Osteocyte (in vitro differentiated cells): ENCODE measurements at places on chromosomes 1 and 21. TPM values are rescaled to one million over a fixed set of nuclear protein-coding genes. Genes with fewer than 3 reads are reported as not detected.

- H3K27me3 ChIP-seq: no peaks in the 10 kb centered on the region
- H3K4me3 ChIP-seq: no peak overlapping the region
- peaks cover 40% of the 10 kb centered on the region for H3K36me3 ChIP-seq
- H3K27ac ChIP-seq: no peak overlapping the region
- peaks cover 5% of the 10 kb centered on the region for H3K4me1 ChIP-seq
Measured at GRCh38 chr21:46379691-46380090, 55.7 kb downstream of the PCNT start.

Gene PIK3C2B
- total RNA-seq: 14.9 and 17.5 TPM in 2 replicates

DNA sequence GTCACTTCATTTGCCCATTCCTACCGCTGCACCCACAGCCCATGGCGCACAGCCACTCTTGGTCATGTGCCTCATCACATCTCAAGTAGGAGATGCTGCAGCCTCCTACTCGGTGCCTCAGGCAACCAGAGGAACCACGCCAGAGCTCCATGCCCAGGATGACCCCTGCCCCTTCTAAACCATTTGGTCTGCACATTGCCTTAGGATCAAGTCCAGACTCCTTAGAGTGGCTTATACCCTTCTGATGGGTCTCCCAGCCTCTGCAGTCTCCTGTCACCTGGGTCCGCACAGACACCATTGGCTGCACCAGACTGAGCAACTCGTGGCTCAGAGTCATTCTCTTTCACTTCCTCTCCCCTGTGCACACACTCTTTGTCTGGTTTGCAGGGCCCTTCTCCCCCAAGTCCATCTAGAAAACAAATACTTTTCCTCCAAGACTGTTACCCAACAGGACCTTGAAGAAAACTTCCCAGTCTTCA lies 2.2 kb upstream of the ADORA3 start:
- no peak for DNase-seq
- H3K27ac ChIP-seq: no peak overlapping the region
- no peak overlapping the region for H3K4me3 ChIP-seq
- peaks cover 17% of the 10 kb centered on the region for H3K4me1 ChIP-seq
- no peaks in the 10 kb centered on the region for H3K36me3 ChIP-seq
- H3K27me3 ChIP-seq: peaks cover 17% of the 10 kb centered on the region

Gene PIGP
- total RNA-seq: 16.0 and 19.7 TPM in 2 replicates

GRCh38 chr21:25536752-25537151 lies 70.5 kb downstream of the MRPL39 start:
- peaks cover 6% of the 10 kb centered on the region for H3K27me3 ChIP-seq
- no peak for DNase-seq
- H3K4me3 ChIP-seq: no peak overlapping the region
- H3K27ac ChIP-seq: no peak overlapping the region
- H3K4me1 ChIP-seq: no peaks in the 10 kb centered on the region

DNA sequence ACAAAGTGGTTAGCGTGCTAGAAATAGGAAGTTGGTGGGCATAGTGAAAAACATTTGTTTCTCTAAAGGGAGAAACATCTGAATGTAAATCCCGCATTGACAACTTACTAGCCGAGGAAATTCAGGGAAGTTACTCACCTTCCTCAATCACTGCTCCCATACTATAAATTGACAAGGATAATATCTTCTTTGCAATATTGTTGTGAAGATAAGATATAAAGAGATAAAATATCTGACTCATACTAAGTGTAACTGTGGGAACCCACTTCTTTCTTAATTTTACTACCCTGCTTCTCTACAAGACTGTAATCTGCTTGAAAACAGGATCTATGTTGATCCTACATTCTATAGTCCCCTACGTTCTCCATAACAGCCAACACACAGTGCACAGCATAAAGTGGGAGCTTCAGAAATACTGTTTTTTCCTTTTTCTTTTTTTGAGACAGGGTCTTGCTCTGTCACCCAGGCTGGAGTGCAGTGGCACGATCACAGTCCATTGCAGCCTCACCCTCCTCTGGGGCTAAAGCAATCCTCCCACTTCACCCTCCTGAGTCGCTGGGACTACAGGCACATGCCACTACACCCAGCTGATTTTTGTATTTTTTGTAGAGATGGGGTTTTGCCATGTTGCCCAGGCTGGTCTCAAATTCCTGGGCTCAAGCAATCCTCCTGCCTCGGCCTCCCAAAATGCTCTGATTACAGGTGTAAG lies 57.4 kb upstream of the C1orf21 start:
- H3K36me3 ChIP-seq: no peaks in the 10 kb centered on the region
- DNase-seq: no peak
- H3K27ac ChIP-seq: no peak overlapping the region
- H3K4me3 ChIP-seq: no peak overlapping the region

DNA sequence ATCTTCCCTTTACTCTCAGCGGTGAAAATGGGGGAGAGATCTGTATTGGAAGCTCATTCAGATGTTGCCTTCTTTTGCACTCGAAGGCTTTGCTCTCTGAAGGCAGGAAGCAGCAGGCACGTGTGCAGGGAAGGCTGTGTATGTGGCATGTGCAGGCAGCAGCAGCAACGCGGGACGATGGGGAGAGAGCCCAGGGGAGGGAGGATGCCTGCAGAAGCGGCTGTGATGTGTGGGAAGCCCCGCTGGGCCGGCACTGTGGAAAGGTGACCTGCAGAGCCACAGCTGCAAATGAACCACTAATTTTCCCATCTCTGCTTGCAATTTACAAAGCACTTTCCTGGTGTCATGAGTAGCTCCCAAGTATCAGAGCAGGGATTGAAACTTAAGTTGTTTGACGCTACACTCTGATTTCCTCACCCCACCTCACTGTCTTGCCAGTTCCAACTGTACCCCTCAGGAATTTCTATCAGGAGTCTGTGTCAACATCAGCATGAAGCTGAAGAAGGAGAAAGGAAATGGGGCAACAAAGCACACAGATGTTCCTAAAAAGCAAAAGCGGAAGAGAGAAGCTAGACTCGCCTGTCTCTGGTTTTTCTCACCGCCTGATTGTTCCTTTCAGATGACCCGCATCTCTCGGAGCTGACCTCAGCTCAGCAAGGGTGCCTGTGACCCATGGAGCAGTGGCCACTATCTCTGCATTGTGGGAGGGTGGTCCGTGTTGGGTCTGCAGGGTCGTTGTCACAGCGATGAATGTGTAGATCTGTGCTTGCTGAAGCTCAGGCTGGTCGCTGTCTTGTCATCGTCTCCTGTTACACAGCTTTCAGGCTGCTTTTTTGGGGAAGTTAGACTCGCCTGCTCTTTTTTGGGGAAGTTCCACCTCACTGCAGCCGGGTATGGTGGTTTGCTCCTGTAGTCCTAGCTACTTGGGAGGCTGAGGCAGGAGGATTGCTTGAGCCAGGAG lies 156.1 kb downstream of the KIF26B start:
- no peak for DNase-seq
- no peaks in the 10 kb centered on the region for H3K27me3 ChIP-seq
- H3K4me3 ChIP-seq: peak overlapping the region; percentile 71
- no peaks in the 10 kb centered on the region for H3K36me3 ChIP-seq
- H3K4me1 ChIP-seq: peaks cover 10% of the 10 kb centered on the region
- H3K27ac ChIP-seq: no peak overlapping the region

Gene CD101
- 0.50 and 0.78 TPM in 2 replicates for total RNA-seq

GRCh38 chr1:208907790-208908189 lies 663.6 kb upstream of the PLXNA2 start:
- peaks cover 14% of the 10 kb centered on the region for H3K27me3 ChIP-seq
- no peaks in the 10 kb centered on the region for H3K4me1 ChIP-seq
- H3K36me3 ChIP-seq: no peaks in the 10 kb centered on the region
- no peak for DNase-seq
- no peak overlapping the region for H3K4me3 ChIP-seq

Gene PROK1
- not detected in 2 replicates for total RNA-seq

- no peaks in the 10 kb centered on the region for H3K27me3 ChIP-seq
- peaks cover 9% of the 10 kb centered on the region for H3K36me3 ChIP-seq
- DNase-seq: no peak
- no peak overlapping the region for H3K27ac ChIP-seq
Measured at GRCh38 chr21:32733356-32733755, 5.5 kb upstream of the SYNJ1 start.

- peaks cover 24% of the 10 kb centered on the region for H3K4me1 ChIP-seq
- peak within 1 kb of the TSS; percentile 87 for H3K27ac ChIP-seq
- DNase-seq: no peak
- H3K27me3 ChIP-seq: peaks cover 16% of the 10 kb centered on the region
- H3K4me3 ChIP-seq: peak within 1 kb of the TSS; percentile 91
- H3K36me3 ChIP-seq: no peaks in the 10 kb centered on the region
Measured at GRCh38 chr1:20485527-20486456, at the start of gene CAMK2N1. Gene CAMK2N1 (minus strand): TSS chr1:20486210. CDS start chr1:20485379, 831 bp downstream.

- DNase-seq: no peak
- no peak overlapping the region for H3K27ac ChIP-seq
- H3K27me3 ChIP-seq: peaks cover 83% of the 10 kb centered on the region
- H3K36me3 ChIP-seq: no peaks in the 10 kb centered on the region
Measured at GRCh38 chr1:85001742-85002141, 4.8 kb upstream of the MCOLN2 start.

GRCh38 chr1:44326024-44326701 lies 28.9 kb downstream of the ERI3 start:
- no peak overlapping the region for H3K4me3 ChIP-seq
- DNase-seq: no peak
- H3K36me3 ChIP-seq: peaks cover 12% of the 10 kb centered on the region
- H3K27me3 ChIP-seq: no peaks in the 10 kb centered on the region
- peak overlapping the region; percentile 76 for H3K27ac ChIP-seq

Gene LCE1D
- not detected in 2 replicates for total RNA-seq

DNA sequence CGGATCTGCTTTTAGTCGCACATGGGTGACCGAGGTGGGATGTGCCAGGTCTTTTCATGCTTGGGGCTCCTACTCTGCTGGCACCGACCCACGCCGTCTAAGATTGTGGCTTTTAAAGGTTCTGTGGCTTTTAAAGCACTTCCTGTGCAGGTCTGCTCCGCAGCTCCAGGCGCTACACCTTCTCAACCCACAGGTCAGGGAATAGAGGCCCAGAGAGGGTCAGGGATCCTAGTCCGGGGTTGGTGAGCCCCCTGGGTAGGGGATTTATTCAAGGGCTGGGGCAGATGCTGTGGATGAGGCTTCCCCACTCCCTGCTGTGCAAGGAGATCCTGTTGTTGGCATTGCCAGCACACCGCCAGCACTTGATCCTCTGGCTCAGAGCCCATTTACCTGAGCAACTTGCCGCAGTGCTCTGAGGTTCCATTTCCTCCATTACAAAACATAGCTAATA lies 212.8 kb upstream of the RAB4A start:
- H3K4me1 ChIP-seq: peaks cover 20% of the 10 kb centered on the region
- no peak overlapping the region for H3K4me3 ChIP-seq
- no peak overlapping the region for H3K27ac ChIP-seq
- DNase-seq: no peak
- H3K27me3 ChIP-seq: peaks cover 38% of the 10 kb centered on the region

- H3K4me1 ChIP-seq: no peaks in the 10 kb centered on the region
- no peak overlapping the region for H3K27ac ChIP-seq
- peaks cover 14% of the 10 kb centered on the region for H3K27me3 ChIP-seq
- H3K36me3 ChIP-seq: no peaks in the 10 kb centered on the region
Measured at GRCh38 chr1:36590771-36591170, 108.1 kb upstream of the CSF3R start.

DNA sequence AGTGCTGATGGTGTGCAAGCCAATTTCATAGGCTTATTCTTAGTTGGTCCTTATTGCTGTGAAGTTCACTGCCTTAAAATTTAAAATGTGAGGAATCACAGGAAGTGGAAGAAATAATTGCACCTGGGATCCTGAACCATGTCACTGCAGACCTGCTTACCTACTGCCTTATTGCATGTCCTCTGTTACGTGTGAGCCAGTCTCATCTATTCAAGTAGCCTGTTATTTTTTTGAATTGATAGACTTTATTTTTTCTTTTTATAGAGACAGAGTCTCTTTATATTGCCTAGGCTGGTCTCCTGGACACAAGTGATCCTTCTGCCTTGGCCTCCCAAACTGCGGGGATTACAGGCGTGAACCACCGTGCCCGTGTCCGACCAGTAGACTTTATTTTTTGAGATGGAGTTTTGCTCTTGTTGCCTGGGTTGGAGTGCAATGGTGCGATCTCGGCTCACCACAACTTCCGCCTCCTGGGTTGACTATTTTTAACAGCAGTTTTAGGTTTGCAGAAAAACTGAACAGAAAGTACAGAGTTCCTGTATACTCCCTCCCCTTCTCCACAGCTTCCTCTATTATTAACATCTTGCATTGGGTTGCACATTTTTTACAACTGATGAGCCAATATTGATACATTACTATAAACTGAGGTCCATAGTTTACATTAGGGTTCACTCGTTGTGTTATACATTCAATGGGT lies 14.0 kb upstream of the DISC1 start:
- no peak overlapping the region for H3K27ac ChIP-seq
- H3K27me3 ChIP-seq: peaks cover 22% of the 10 kb centered on the region
- H3K4me1 ChIP-seq: no peaks in the 10 kb centered on the region
- no peak overlapping the region for H3K4me3 ChIP-seq
- H3K36me3 ChIP-seq: peaks cover 3% of the 10 kb centered on the region

Gene SHE
- total RNA-seq: not detected in 2 replicates

Gene EXTL1
- total RNA-seq: 0.30 and 0.34 TPM in 2 replicates

GRCh38 chr1:2836333-2836970 lies 35.0 kb upstream of the TTC34 start:
- H3K4me1 ChIP-seq: no peaks in the 10 kb centered on the region
- H3K4me3 ChIP-seq: no peak overlapping the region
- no peak for DNase-seq
- no peak overlapping the region for H3K27ac ChIP-seq
- no peaks in the 10 kb centered on the region for H3K36me3 ChIP-seq

Gene NPHS2
- total RNA-seq: not detected in 2 replicates

Gene GPR52
- 0.54 and 1.1 TPM in 2 replicates for total RNA-seq

Gene EFNA3
- 2.1 and 2.9 TPM in 2 replicates for total RNA-seq

GRCh38 chr1:44012941-44013609 lies 18.2 kb downstream of the SLC6A9 start:
- H3K4me3 ChIP-seq: no peak overlapping the region
- H3K4me1 ChIP-seq: peaks cover 15% of the 10 kb centered on the region
- DNase-seq: no peak
- H3K27me3 ChIP-seq: no peaks in the 10 kb centered on the region
- peaks cover 4% of the 10 kb centered on the region for H3K36me3 ChIP-seq

GRCh38 chr1:92820024-92820423 lies 11.8 kb upstream of the RPL5 start:
- H3K36me3 ChIP-seq: no peaks in the 10 kb centered on the region
- H3K4me3 ChIP-seq: no peak overlapping the region
- peaks cover 2% of the 10 kb centered on the region for H3K4me1 ChIP-seq
- peaks cover 10% of the 10 kb centered on the region for H3K27me3 ChIP-seq
- no peak overlapping the region for H3K27ac ChIP-seq

DNA sequence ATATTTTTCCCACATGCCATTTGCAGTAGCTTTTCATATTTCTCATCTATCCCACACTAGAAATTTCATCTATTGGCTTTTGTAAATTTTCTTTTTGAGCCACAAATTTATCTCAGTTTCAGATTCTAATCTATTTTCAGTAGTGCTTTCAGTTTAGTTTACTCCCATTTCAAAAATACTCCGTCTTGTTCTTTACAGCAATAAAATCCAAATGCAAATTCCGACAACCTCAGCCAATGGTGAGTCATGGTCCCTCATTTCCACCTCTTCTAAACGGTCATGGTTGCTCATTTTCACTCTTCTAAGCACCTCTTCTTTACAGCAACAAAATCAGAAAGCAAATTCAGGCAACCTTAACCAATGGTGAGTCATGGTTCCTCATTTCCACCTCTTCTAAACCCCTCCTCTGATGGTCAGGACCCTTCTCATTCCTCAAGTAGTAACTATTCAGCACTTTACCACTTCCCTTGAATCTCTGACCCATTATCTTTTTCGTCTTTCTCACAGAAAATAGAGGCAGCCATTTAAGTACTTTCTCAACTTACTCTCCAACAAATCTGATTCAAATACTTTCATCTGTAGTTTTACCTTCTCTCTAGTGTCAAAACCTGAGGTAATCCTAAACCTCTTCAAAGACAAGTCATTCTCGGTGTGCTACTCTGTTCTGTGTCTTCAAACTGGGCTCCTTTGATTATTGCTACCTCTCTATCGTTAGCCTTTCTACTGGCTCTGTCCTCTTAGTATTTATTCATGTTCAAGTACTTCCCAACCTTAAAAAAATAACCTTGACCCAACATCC lies 34.4 kb downstream of the C21orf91 start:
- no peak overlapping the region for H3K27ac ChIP-seq
- peaks cover 23% of the 10 kb centered on the region for H3K36me3 ChIP-seq
- no peak overlapping the region for H3K4me3 ChIP-seq
- no peaks in the 10 kb centered on the region for H3K27me3 ChIP-seq

Gene TTLL7
- total RNA-seq: 6.8 and 8.6 TPM in 2 replicates
